ENCODE measurements at places on chromosomes 7 and 10.

- DNase-seq, result no peak
Measured at GRCh38 chr10:14781763-14782162, 7.1 kb upstream of the FAM107B start.

- no peak for DNase-seq
Measured at GRCh38 chr10:4670737-4671136, 155.3 kb upstream of the AKR1E2 start.

- DNase-seq, result no peak
Measured at GRCh38 chr10:91043173-91043910, 122.5 kb upstream of the ANKRD1 start.

GRCh38 chr10:34981844-34982243 is 108.3 kb downstream of the CUL2 start:
- DNase-seq, result no peak

- peak; percentile 90 for DNase-seq
Measured at GRCh38 chr10:69842882-69843281, 41.2 kb downstream of the COL13A1 start.

GRCh38 chr7:38506756-38507155 is 124.4 kb downstream of the AMPH start:
- DNase-seq, result no peak

DNA sequence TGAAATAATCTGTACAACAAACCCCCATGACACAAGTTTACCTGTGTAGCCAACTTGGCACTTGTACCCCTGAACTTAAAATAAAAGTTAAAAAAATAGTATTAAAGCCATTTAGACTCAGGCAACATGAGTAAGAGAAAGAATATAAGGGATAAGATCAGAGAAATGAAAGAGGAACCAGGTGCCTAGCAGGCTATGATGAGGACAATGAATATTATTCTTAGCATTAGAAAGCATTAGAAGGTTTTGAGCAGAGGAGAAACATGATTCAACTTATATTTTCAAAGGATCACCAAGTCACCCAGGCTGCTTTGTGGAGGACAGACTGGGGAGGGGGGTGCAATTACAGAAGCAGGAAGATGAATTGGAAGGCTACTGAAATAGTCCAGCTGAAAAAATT is 48.1 kb upstream of the TES start:
- no peak for DNase-seq

GRCh38 chr7:11006291-11006690 is 32.6 kb downstream of the PHF14 start:
- DNase-seq, result no peak

GRCh38 chr7:11345621-11346020 is 371.9 kb downstream of the PHF14 start:
- peak; percentile 79 for DNase-seq

GRCh38 chr10:71132321-71132810 is 80.0 kb upstream of the UNC5B start:
- DNase-seq, result no peak

DNA sequence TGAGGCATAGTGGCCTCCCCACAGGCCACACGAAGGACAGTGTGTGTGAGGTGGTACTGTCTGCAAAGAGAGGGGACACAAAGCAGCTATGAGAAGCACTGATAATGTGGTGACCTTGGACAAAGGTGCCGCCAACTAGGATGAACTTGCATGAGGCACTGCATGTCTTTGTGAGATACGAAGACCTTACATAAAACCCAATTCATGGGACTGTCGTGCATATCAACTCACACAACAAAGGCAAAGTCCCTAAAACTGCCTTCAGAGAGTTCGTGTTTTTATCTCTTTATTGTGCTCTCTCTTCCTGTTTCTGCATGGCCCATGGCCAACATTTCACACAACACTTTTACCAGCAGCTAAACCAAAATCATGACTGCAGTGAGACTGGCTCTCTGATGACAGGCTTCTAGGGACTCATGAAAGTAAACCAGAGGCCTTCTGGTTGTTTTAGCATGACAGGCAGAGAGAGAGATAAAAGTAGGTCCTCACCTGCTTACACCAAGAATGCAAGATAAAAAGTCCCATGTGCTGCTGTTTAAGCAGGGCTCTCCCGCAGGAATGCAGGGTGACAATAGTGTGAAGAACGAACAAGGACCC is 347.8 kb downstream of the ELMO1 start:
- no peak for DNase-seq

- DNase-seq, result no peak
Measured at GRCh38 chr7:2738766-2739549, 51.0 kb downstream of the AMZ1 start.

GRCh38 chr10:59127991-59128390 is 48.5 kb upstream of the PHYHIPL start:
- DNase-seq, result no peak

- DNase-seq, result no peak
Measured at GRCh38 chr7:21094589-21094988, 307.9 kb upstream of the SP8 start.

- DNase-seq, result no peak
Measured at GRCh38 chr10:84335516-84335915, 7.1 kb downstream of the CCSER2 start.

DNA sequence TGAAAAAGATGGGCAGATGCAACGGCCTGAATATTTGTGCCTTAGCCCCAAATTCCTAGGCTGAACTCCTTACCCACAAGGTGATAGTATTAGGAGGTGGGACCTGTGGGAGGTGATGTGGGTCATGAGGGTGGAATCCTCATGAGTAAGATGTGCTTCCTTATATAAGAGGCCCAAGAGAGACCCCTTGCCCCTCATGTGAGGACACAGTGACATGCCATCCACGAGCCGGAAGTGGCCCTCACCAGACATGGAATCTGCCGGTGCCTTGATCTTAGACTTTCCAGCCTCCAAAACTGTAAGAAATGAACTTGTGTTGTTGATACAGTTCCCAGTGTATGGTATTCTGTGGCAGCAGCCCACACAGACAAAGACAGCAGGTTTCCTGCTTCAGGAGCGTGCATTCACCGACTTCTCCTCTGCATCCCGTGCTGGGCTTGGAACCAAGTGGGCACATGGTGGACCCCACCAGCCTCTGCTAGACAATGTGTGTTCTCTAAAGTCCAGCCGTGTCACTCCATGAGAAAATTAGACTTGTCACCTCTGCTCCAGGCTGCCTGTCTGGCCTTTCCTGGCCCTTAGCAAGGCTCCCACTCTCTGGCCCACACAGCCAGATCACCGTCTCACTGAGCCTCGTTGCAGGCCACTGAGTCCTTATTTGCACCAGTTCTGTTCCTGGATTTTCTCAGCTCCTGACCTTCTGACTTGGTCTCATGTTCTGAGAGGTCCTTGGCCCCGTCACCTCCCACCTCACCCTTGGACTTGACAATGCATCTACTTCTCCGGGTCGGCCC is 52.9 kb upstream of the CACUL1 start:
- no peak for DNase-seq

DNA sequence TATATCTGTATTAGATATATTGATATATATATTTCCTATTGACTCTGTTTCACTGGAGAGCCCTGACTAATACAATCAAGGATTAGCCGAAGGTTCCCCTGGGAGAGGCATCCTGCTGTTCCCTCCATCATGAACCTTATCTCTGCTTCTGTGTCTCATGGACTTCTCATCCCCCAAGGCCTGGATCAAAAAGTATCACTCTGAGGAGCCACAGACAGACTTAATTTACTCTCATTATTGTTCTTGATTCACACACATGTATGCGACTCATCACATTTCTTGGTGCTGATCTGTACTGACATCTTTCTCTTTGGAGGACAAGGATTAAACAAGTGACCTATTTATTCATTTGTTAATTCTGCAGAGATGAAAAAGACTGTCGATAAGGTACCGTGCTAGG is 550.2 kb downstream of the KCNMA1 start:
- no peak for DNase-seq

GRCh38 chr7:153443032-153443701 is 609.0 kb upstream of the DPP6 start:
- no peak for DNase-seq

DNA sequence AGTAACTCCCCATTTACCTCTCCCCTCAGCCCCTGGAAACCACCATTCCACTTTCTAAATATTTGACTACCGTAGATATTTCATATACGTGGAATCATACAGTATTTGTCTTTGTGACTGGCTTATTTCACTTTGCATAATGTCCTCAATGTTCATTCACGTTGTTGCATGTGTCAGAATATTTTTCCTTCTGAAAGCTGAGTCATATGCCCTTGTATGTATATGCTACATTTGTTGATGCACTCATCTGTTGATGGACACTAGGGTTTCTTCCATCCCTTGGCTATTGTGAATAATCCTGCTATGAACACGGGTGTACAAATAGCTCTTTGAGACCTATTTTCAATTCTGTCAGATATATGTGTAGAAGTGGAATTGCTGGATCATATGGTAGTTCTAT is 25.8 kb upstream of the TSPAN13 start:
- no peak for DNase-seq

DNA sequence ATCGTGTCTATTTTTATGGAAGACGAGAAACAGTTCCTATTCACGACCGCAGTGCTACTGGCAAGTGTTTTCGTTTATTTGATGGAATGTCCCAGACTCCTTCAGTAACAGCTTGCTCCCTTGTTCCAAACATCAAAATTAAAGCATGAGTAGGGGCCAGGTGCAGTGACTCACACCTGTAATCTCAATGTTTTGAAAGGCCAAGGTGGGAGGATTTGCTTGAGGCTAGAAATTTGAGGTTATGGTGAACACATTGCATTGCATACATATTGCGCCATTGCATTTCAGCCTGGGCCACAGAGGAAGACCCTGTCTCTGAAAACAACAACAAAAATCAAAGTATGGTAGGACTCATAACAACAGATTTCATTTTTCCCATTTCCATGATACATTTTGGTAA is 22.8 kb downstream of the PTTG1IP2 start:
- DNase-seq, result no peak

GRCh38 chr10:11176746-11177145 is 159.1 kb downstream of the CELF2 start:
- DNase-seq, result no peak

DNA sequence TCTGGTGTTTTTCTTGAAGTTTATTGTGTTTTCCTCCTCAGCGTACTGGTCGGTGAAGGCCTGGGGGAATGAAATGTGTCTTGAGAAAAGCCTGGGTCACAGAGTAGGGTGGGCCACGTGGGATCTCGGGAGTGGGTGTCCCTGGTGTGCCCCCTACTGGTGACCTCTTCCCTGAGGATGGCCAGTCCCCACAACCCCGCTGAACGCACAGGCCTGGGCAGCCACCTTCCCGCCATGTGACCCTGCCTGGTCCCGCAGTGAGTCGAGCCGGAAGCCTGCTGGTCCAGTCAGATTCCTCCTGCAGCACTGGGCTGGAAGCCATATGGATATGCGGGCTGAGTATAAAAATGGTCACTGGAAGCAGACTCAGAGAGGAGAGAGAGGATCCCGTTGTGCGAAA is 52.9 kb upstream of the GNA12 start:
- DNase-seq, result no peak

GRCh38 chr7:48182718-48183369 is 11.6 kb downstream of the ABCA13 start:
- peak; percentile 40 for DNase-seq

DNA sequence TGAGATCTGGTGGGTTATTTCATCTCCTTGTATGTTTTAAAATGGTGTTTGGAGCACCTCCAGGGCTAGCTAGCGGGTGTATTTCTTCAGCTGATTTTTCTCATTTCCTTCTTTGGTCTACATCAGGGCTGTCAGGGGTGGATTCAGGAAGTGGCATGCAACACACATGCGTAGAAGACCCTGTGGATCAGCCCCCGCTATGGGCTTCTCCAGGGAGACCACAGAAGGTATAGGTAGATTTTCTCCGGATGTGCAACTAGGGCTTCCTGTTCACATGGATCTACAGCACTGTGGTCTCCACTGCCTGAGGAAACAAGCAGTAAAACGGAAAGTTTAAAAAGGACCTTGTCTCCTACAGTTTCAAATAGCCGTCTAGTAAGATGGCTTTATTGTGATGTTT is 10.4 kb downstream of the NUB1 start:
- no peak for DNase-seq

DNA sequence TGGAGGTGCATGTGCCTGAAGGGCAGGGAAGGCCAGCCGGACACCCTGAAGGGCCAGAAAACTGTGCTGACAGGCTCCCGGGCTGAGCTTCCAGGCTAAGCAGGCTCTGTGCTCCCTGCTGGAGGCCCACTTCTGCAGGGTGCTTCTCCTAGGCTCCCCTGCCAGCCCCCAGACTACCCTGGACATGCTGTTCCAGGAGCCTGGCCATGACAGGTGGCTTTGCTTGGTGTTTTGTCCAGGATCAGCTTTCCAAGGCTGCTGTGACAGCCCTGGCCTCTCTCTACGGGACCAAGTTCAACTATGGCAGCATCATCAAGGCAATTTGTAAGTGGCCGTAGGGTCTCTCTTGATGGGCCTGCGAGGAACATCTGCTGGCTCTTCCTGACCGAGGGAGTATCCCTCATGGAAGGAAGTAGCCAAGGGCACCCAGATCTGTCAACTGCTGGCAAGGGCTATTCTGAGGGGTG is 5.3 kb downstream of the CPA1 start:
- DNase-seq, result no peak

GRCh38 chr7:86949052-86949778 is 110.2 kb downstream of the ELAPOR2 start:
- no peak for DNase-seq

- DNase-seq, result no peak
Measured at GRCh38 chr7:100896732-100897608, 1.3 kb upstream of the ACHE start.

DNA sequence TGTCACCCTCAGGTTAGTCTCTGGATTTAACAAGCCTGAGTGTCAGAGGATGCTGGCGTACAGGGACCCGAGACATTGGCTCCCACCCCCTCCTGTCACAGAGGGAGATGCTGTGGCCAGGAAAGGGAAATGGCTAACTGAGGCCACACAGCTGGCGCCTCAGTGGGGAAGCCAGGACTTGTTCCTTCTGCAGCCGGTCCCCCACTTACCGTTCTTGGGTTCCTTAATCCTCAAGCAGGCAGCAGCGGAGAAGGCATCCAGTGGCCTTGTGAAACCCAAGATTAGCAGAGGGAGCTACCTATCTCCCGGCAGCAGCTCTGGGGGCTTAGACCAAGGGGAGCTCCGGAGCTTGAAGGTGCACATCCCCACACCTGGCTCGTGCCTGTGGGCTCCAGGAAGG is 65.4 kb downstream of the NEURL1 start:
- no peak for DNase-seq

- DNase-seq, result peak; percentile 78
Measured at GRCh38 chr7:84190016-84190705, 4.4 kb downstream of the SEMA3A start.

DNA sequence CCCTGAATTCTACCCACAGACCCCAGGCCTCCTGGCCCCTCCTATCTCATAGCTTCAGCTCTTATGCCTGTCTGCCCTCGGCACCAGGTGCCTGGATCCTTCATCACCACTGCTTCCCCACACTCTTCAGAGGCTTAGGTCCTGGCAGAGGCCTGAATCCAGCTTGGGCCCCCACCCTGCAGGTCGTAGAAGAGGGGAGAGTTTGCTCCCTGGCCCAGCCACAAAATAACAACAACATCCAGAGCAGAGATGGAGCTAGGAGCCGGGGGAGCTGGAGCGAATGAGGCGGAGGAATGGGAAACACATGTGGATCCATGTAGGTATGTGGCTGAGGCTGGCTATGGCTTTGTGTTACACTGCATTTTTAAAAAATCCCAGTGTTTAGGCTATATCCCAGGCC is 7.8 kb upstream of the OPN4 start:
- DNase-seq, result no peak
